Stimulated activated CD8-positive, alpha-beta memory T cell treated with anti-CD3 and anti-CD28 coated beads, Interleukin-2, amount 100 ng/mL, for 48 hours (primary cell): ENCODE measurements at places on chromosomes 13 and 19.

DNA sequence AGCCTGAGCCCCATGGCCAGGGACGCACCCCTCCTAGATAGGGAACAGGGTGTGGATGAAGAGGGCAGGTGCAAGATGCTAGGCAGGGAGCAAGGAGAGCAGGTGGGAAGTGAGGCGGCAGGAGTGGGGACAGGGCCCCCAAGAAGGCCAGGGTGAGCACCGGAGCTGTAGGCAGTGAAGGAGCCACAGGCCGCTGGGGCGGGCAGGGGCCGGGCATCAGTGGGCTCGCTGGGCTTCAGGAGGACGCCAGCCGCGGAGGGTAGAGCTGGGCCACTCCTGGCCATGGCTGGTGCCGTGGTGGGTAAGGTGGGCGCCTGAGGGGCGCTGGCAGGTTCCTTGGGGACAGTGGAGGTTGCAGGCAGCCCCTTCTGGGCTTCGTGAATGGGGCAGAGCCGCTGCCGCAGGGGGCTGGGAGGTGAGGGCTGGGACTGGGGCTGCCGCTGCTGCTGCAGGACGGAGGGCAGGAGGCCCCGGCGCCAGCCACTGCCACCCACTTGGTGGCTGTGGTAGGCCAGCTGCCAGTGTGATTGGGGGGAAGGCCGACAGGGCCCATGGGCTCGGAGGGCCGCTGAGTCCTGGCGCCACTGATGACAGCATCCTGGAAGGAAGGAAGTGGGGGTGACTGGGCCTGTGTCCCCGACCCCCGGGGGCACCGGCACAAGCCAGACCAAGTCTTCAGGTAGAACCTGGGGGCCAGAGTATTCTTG, 2.1 kb downstream of the NKPD1 start:
- no peak for DNase-seq

GRCh38 chr13:84238381-84238780, 356.1 kb upstream of the SLITRK1 start:
- DNase-seq: no peak

GRCh38 chr13:31545616-31546015, 193.7 kb upstream of the RXFP2 start:
- DNase-seq: no peak

DNA sequence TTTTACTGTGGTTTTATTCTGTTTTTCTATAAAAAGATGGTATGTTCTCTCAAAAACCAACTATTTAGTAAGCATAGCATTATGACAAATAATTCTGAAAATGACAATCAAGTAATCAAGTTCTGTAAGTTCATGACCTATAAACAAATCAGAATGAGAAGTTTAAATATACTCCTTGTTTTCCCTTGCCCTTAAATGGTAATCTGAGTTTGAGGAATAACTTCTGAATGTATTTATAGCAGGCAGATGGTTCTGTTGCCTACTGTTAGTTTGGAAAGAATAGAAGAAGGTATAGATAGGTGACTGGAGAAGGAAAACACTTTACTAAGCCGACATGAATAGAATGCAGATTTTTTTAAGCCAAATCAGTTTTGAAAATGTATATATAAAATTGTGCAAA, 63.9 kb downstream of the POSTN start:
- DNase-seq: no peak

DNA sequence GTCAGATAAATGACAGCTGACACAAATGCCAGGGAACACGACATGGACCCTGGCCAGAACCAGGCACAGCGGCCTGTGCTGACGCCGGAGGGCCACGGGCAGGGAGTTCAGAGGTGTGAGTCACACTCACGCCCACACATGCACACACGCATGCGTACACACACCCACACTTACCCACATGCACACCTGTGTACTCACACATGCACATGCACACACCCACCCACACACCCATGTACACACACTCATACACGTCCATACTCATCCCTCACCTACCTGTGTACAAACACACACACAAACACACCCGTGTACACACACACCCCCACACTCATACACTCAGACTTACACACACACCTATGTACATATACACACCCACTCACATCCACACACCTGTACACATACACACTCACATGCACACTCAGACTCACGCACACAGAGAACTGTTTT, 40.4 kb downstream of the MLLT1 start:
- DNase-seq: no peak

DNA sequence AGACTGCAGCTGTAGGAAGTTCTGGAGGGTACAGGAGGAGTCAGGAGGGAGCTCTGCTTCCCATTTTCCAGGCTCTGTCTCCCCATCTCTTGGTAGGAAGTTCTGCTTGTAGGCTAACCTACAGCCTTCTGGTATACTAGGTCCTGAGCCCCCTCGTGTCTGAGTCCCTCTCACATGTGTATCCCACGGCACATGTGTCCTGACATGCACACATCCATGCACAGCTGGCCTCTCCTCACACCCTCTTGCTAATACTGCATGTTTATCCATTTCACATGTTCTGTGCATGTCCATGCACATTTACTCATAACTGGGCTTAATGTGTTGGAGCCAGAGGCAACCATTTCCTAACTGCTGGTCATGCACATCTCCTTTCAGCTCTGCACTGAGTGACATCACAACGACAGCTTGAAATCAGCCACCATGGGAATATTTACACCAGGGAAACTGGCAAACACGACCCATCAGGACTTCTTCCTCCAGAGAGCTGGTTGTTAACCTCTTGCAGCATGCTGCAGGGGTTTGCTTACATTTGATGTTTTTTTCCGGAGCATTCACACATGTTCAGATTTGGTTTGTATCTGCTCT, 3.0 kb downstream of the CD209 start:
- DNase-seq: no peak

DNA sequence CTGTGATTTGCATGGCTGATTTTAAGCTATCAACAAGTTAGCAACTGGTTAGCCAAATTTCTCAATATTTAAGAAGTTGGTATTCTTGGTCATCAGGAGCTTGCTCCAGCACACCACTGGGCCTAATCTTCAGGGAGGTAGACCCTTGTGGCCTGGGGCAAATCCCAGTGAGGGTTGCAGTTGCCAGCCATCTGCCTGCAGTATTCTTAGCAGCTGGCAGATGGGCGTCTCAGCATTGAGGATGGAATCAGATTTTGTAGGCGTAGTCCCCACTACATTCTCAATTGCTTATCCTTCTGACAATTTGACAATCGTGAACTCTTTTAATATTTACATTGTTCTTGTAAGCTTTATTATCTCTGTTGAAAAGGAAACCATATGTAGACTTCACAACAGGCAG, 1266.2 kb downstream of the SLITRK5 start:
- DNase-seq: no peak

DNA sequence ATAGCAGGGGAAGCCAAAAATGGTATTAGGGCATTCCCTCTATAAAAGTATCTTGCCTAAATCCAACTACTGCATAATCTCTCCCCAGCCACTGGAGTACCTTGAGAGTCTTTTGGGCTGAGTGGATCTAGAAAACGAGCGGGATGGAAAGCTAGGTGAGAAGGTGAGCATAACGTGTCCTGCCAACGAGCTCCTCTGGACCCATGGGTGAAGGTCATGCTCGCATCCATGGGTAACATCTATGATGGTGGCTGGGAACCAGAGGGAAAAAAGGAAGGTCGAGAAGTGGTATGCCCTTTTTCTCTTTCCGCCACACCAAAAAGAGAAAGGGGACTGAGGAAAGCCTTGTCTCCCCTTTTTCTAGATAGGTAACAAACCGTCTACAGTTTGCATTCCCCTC, 63.0 kb downstream of the ZNF208 start:
- DNase-seq: no peak

GRCh38 chr13:114110091-114110829, 22.2 kb downstream of the RASA3 start:
- peak; percentile 50 for DNase-seq

DNA sequence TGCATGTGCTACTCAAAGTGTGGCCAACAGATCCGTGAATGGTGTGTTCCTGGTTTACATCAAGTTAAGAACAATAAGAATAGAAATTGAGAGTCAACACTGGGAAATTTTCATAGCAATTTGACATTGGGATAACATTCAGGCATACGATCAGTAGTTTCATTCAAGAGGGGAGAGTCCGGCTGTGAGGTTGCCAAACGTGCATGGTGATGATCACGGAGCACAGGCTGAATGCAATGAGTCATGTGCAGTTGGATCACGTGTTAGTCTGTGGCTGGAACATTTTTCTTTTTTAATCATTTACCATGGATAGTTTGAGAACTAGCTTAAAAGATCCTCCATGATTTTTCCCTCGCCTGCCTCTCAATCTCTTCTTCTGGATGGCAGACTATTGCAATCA, 2.5 kb upstream of the DCT start:
- DNase-seq: no peak

DNA sequence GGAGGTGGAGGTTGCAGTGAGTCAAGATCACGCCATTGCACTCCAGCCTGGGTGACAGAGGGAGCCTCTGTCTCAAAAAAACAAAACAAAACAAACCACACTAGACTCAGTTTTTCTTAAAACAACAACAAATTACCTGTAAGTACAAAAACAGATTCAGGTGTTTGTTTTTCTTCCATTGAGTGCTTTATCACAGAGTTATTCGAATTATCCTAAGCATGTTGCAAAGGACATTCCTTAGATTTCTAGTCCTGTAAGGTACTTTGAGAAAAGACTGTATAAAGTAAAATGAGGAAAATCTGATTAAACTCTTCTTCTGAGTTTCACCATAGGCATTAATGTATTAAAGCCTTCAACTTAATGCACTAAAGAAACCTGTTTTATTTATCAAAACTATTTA, 2.2 kb upstream of the EEF1AKMT1 start:
- DNase-seq: no peak

- DNase-seq: no peak
These were observed 1.3 kb downstream of the ZNF607 start for GRCh38 chr19:37718304-37718703.

DNA sequence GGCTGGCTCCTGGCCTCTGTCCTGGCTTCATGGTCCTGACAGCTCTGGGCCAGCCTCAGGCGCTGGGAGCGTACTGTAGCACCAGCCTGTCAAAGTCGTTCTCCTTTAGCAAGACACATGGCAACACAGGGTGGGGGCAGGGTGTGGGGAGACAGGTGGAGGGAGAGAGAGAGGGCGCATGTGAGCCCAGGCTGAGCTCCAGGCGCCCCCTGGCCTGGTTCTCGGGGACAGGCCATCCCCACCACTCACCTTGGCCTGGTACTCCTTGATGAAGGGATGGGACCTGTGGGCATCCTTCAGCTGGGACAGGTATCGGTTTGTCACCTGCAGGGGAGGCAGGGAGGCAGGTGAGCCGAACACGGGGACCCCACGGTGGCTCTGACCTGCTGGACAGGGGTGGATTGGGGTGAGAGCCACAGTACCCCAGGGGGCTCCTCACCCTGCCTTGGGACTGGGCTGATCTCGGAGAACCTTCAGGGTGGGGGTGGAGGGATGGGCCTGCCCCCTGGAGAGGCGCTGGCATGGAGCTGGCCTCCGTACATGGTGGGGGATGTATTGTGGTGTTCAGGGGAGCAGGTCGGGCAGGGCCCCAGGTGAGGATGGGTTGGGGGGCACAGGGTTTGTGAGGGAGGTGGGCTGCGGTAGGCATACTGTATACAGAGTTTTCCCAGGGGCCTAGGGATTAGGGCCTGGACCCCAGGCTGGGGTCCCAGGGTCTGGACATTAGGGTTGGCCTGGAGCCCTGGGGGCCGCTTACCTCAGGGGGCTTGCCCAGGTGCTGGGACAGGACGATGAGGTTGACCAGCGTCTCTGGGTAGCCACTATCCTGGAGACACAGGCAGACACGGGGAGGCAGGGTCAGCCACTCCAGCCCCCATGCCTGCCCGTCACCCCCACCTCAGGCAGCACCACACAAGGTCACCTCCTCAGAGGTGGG, 3.9 kb upstream of the CERS1 start:
- no peak for DNase-seq

DNA sequence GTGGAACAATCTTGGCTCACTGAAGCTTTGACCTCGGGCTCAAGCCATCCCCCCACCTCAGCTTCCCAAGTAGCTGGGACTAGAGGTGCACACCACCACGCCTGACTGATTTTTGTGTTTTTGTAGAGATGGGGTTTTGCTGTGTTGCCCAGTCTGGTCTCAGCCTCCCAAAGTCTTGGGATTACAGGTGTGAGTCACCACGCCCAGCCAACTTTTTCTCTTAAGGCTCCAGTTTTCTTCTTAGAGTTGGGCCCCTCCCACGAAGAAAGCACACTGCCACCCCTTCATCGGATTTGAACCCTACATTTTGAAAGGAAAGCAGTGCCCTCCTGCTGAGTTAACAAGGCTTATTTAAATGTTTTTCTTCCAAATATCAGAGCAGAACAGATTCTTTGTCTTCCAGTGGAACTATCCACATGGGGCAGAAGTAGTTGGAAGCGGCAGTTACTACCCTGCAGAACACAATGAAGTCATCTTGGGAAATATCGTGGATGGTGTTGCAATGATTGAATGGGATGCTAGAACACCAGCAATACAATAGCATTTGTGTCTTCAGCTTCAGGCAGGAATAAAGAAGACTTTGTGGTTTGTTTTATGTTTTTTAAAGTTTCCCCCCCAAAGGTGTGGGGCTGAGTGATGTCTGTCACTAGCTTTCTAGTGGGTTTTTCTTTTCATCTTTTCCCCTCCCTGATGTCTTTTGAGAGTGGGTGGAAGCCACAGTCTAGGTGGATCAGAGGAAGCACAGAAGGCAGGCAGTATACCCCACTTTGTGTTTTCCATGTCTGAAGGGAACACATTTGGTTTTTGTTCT, 8.9 kb downstream of the ACTN4 start:
- DNase-seq: no peak
